Fibroblast of skin of left biceps (primary cell): ENCODE measurements at places on chromosomes 3 and 15.

GRCh38 chr3:64909757-64910467, 222.1 kb upstream of the ADAMTS9 start:
- no peak for DNase-seq

GRCh38 chr3:144079634-144080033, 108.0 kb downstream of the DIPK2A start:
- DNase-seq: no peak

GRCh38 chr3:172087198-172087597, 47.8 kb downstream of the FNDC3B start:
- DNase-seq: no peak

DNA sequence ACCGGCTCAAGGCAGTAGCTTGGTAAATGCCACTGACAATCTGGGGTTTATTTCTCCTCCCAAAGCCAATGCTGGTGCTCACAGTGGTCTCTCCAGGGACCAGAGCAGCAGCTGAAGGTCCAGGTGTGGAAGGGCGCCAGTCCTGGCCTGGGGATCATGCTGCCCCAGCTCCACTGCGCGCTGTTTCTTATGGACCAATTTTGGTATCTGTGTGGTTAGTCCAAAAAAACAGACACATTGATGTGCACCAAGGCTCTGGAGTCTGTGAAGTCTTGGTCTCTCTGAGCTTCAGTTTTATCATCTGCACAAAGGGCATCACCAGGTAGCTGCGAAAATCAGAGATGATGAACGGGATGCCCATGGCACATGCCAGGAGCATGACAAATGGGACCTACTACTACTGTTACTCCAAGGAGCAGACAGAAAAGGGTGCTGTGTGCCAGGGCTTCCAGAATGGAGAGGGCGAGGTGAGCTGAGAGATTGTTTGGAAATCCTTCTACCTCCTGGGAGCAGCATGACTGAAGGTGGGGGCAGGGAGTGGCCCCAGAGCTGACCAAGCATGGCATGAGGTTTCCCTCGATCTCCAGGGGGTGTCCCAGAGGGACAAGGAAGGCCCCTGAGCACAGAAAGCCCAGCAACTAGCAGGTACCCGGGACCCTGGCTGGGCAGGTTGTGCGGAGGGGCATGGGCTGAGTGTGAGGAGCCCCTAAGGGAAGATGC, 134.3 kb upstream of the PRR20G start:
- DNase-seq: no peak

DNA sequence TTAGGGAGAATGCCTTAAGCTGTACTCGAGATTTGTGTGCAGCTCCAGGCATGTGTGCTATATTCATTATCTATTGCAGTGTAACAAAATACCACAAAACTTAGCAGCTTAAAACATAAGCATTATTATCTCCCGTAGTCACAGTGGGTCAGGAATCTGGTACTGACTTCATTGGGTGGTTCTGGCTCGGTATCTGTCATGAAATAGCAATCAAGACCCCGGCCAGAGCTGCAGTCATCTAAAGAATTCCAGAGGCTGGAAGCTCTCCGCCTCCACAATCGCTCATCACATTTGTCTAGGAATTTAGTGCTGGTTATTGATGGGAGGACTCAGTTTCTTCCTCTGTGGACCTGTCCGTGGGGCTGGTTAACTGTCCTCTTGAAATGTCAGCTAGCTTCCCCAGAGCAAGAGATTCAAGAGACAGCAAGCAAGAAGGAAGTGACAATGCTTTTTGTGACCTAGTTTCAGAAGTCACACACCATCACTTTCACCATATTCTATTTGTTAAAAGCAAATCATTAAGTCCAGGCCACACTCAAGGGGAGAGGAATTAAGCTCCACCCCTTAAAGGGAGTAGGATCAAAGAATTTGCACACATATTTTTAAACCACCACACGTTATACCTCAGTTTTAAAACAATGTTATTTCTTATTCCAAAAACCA, 76.1 kb downstream of the TOP2B start:
- DNase-seq: no peak

DNA sequence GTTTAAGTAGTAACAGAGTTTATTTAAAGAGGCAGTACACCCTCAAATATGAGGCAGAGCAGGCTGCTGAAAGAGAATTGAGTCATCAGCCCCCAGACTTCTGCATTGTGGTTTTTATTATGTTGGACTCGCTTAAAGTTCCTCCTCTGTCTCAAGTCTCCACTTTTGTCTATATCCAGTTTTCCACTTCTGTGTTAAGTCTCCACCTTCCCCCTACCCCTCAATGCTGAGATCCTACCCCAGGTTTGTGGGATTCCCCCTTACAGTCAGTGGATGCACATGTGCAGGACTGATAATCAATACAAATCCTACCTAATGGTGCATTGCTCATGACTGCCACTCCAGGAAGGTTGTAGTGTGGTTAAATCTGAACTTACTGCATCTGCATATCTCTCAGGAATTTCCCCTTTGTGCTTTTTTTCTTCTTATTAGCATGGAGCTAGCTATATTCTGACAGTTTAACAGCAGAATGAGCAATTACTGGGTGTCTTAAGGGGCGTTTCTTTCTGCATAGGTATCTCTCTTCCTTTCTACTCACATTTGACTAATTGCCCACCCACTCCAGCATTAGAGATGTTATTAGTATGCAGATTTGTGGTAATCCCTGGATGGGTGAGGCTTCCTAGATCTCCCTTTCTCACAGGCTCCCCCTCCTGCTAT, 11.9 kb upstream of the CD200R1L start:
- DNase-seq: no peak

- no peak for DNase-seq
Observed at GRCh38 chr15:75063338-75063737, 39.9 kb downstream of the PPCDC start.
